ENCODE measurements at places on chromosomes 12 and 14.

- no peak for DNase-seq
Measured at GRCh38 chr12:25256826-25257225, 6.1 kb upstream of the KRAS start.

DNA sequence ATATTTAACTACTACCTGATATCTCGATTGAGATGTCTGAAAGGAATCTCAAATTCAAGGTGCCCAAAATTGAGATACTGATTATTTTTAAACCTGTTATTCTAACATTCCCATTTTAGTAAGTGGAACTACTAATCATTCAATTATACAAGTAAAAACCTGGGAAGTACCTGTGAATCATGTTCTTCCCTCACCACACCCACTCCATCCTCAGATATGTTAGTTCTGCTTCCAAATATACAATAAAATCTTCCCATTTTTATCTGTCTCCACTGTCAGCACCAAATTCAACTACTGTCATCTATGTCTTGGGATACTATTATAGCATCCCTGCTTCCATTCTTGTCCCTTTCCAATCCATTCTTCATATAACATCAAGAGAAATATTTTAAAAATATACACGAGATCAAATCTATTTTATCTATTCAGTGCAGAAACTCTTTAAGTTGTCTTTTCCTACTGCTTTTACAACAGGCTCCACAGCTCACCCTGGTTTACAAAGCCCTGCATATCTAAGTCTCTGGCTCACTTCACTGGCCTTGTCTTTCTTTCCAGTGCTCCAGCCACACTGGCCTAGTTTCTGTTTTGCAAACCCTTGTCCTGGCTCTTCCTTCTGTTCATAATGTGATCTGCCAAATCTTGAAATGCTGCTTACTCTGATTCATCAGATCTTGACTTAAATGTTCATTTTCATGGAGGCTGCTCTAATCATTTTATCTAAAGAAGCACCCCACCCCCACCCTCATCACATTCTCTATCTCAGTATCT lies 122.3 kb downstream of the PTPRR start:
- DNase-seq, result no peak

DNA sequence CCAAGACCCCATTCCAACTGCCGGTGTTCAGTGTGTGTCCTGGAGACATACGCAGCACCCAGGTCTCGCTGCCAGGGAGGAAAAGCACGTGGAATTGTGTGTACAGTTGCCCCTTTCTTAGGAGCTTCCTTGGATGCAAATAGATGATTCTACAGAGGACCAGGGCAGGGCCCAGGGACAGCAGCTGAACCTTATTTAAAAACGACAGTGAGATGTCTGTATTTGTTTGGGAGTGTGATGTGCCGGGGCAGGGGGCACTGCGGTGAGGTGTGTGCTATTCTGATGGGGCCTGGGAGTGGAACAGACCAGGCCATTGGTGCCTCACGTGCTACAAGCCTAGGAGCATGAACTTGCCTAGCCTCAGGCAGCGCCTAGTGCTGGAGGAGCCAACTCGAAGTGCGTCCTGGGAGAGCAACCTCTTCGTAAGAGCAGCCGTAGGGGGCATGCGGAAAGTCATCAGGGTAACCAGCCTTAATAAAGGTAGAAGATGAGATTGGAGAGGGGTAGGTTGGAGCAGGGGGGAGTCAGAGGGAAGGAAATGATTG lies 98.3 kb upstream of the ESRRB start:
- no peak for DNase-seq

DNA sequence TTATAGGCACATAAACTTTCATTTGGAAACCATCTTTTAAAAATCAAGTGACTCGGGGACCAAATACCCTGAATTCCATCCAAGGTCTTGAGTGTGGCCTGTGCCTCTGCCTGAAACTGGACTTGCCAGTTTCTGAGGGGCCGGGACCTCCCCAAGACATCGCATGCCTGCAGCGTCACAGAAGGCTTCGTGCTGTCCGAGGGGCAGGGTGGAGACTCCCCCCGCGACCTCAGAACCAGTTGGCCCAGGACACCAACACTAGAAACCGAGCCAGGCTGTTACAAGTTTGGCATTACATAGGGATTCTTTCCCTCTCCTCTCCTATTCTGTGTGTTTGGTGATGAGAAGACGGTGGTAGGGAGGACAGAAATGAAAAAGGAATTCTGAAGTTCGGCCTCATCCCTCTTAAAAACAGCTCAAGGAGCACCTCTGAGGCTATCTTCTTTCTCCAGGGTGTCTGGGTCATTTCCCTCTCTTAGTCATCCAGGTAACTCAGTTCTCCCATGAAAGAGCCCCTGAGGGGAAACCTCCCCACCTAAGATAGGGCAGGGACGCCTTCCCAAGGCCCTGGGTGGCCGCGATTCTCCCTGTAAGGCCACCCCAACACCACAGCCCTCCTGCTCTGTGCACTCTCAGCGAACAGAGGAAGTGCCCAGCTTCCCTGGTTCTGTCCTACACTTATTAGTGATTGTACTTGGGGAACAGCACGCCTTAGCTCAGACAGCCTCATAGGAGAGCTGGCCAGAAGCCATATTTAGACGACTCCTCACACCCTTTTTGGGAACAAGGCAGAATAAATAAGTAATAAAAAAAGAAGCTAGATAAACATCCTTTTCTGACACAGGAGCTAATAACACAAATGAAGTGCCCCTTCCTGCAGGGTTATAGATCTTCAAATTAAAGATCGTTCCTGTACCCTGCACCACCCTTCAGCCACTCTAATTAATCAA lies 93.8 kb downstream of the BCL11B start:
- no peak for DNase-seq

Data from stimulated activated CD4-positive, alpha-beta T cell treated with anti-CD3 and anti-CD28 coated beads, Interleukin-1b, Interleukin-23, amount 100 ng/mL, for 1 hour (primary cell).